Esophagus squamous epithelium (tissue), 5 donors: ENCODE measurements at places on chromosomes 12 and 14.

DNA sequence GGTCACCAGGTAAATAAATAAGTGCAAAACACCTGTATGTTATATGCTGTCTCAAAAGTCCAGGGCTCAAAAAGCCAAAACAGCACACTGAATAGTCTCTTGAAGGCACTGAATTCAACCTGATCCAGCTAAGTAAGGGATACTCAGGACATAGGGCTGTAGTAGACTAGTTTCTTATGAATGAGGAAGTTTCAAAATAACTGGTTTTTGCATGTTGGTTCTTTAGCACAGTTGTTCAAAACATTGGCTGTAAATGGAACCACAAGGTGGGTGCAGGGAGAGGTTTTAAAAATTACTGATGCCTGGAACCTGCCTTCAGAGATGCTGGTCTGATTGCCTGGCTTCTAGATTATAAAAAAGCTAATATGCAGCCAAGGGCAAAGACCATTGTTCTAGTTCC is 34.1 kb downstream of the NDUFA12 start:
- DNase-seq: no peak

DNA sequence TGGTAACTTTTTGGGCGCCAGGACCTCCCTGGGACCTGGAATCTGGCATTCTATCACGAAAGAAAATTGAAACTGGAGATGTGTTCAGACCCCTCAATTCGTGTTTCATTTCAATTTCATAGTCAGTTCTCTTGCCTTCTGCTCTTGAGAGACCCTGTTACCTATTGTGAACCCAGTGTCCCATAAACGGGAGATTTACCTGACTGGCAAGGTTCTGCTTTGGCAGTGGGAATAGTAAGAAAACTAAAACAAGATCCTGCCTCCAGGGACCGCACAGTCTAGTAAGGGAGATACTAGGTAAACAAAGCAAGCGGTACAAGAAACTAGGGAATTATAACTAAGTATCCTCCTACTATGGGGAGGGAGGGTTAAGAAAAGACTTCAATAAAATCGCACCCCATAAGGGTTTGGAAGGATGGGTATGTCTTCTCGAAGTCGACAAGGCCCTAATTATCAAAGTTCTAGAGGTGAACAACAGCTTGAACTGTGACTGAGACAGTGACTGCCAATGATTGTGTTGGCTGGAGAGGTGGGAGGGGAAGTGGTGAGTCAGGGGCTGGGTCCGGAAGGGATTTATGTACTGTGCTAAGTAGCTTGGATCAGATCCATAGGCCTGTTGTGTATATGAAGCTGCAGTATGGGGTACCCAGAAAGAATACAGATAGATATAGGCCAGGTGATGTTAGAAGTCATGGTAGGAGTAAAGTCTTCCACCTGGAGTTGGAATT is 754 bp downstream of the ACSS3 start:
- no peak for DNase-seq

- no peak for DNase-seq
These were observed 187.9 kb downstream of the PIWIL1 start for GRCh38 chr12:130525384-130526172.

DNA sequence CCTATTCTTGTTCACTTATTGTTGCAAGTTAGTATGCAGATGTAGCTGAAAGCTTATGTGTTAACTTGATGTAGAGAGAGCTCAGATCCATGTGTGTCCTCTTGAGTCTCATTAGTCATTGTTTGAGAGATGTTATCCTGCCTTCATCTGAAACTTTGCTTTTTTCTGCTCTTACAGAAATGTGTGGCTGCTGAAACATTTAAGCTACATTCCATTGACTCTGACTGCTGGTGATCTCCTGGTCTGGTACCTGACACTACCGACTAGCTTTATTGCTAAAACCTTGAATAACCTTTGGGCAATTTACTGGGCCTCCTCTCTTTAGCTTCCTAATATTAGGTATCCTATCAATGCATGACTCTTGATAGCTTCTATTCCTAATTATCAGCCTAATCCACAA is 705.6 kb upstream of the FOXG1 start:
- no peak for DNase-seq

- no peak for DNase-seq
These were observed 606 bp downstream of the NXPH4 start for GRCh38 chr12:57216921-57217879.

- no peak for DNase-seq
These were observed 142.0 kb downstream of the KTN1 start for GRCh38 chr14:55722054-55722453.

DNA sequence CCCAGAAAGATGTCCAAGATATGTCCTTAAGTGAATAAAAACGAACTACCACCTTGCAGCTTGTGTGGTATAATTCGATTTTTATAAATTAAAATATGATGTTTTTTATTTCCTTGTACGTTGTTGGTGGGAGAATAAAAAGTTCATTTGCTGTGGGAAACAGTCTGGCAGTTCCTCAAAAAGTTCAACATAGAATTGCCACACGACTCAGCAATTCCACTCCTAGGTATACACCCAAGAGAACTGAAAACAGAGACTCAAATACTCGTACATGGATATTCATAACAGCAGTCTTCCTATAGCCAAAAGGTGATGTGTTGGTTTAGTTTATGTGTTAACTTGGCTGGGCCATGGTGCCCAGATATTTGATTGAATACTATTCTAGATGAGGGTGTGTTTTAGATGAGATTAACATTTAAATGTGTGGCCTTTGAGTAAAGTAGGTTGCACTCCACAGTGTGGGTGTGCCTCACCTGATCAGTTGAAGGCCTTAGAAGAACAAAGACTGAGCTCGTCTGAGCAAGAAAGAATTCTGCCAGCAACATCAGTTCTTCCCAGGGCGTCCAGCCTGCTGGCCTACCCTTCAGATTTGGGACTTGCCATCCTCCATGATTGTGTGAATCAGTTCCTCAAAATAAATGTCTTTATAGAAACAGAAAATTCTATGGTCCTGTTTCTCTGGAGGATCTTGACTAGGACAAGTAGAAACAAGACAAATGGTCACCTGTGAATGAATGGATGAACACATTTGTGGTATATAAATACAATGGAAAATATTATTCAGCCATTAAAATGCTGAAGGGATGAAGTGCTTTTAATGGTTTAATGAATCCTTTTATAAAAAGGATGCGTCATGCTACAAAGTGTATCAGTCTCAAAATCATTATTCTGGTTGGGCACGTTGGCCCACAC is 5.1 kb upstream of the DENR start:
- DNase-seq: no peak

DNA sequence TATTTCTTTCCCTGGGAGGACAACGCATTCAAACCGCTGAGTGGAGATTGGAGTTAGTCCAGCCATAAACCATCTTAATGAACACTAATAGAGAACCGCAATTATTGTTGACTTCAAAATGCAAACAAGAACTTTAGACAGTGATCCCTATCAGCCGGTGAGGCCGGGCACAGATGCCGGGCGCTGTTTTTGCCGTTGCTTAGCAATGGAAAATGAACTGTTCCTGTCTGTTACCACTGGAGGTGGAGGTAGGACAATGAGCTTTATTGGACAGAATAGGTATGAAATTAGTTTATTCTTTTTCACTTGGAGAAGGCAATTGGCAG is 216.8 kb downstream of the TTC8 start:
- DNase-seq: no peak

GRCh38 chr14:37464192-37464858 is 130.7 kb downstream of the FOXA1 start:
- DNase-seq: no peak

- DNase-seq: no peak
These were observed 43.6 kb upstream of the APPL2 start for GRCh38 chr12:105279460-105280056.
